ENCODE measurements at places on chromosomes 16 and 17. TPM values are rescaled to one million over a fixed set of nuclear protein-coding genes. Genes with fewer than 3 reads are reported as not detected.

NOMO2 gene
- 356 TPM for total RNA-seq

PRSS33 gene
- not detected for total RNA-seq

AOC3 gene
- 1.3 TPM for total RNA-seq

TMC7 gene
- 0.85 TPM for total RNA-seq

TMEM204 gene
- total RNA-seq, result 18.9 TPM
